Tongue (tissue), 3 donors: ENCODE measurements at places on chromosomes 4 and X. TPM values are rescaled to one million over a fixed set of nuclear protein-coding genes. Genes with fewer than 3 reads are reported as not detected.

Gene NKX1-1
- not detected for total RNA-seq

GRCh38 chrX:133391111-133391510 lies 24.2 kb downstream of the GPC4 start:
- no peak for DNase-seq

DNA sequence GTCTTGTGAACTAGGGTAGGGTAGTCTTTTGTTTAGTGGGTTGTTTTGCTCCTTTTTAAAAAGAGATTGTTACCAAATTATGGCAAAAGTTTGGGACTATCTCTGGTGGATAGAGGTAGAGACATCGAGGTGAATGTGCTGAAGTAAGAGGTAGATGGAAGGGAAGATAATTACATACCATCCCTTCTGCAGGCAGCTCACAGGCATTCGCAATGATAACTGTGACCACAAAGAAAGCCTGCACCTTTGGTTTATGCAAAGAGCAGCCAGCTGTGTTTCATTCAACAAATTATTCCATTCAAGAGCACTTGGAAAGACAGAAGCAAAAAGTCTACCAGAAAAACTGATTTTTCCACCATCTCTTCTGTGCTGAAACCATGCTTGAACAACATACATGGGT lies 155.6 kb downstream of the GATB start:
- no peak for DNase-seq

DNA sequence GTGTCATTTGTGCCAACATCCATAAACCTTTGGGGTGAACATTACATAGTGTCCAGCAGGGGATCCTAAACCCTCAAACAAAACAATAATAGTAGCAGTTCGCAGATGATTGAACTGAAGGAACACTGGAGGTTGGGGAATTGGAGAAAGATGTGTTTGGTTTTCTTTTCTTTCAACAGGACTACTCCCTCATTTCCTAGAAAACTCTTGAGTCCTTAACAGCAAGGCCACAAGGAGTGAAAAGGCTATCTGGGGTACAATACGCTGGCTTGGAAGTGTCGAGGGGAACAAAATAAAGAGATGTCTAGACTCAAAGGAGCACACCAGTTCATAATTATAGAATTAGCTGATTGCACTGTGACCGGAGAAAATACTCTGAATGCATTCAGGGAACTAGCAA lies 72.1 kb downstream of the IDS start:
- no peak for DNase-seq

- DNase-seq: peak; percentile 56
Observed at GRCh38 chr4:125283707-125284279, 31.0 kb upstream of the FAT4 start.

DNA sequence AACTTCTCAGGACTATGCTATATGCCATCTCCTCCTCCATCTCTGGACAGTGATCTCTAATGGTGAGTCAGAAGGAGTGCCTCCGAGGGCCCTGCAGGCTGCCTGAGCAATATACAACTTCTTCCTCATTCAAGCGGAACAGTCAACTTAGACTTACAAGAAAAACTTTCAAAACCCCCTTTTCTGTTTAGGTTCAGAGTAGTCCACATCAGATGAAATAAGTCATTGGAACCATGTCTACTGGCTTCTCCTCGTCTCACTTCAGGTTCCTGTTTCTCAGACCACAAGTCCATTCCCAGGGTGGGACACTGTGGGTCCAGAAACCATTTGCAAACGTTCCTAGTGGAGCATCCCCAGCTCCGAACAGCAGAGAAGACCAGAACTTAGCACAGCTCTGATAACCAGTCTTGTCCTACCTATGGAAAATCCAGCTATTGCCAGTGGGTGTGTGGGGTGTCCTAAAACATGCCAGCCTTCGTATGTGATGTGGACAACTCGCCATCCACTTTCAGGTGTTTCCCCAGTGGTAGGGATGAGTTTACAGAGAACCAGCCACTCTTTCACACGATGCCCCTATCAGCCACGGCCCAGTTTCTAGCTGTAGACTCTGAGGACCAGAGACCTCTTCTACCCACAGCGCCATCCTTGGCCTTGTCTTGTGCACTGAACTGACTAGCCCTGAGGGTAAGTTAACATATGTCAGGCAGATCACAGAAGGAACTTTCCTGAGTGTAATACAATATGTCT lies 32.7 kb upstream of the NKRF start:
- DNase-seq: no peak

DNA sequence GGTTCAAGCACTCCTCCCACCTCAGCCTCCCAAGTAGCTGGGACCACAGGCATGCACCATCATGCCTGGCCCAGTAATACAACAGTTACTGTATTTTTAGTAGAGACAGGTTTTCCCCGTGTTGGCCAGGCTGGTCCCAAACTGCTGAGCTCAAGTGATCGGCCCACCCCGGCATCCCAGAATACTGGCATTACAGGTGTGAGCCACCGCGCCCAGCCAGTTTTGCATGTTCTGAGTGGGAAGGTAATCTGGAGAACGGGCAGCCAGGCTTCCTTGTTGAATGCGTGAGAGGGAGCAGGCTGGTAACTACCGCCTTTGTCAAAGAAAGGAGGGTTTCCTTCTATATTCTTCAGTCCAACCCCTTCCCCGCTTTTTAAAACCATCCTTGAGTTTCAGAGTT lies 9.1 kb downstream of the NOCT start:
- DNase-seq: no peak

DNA sequence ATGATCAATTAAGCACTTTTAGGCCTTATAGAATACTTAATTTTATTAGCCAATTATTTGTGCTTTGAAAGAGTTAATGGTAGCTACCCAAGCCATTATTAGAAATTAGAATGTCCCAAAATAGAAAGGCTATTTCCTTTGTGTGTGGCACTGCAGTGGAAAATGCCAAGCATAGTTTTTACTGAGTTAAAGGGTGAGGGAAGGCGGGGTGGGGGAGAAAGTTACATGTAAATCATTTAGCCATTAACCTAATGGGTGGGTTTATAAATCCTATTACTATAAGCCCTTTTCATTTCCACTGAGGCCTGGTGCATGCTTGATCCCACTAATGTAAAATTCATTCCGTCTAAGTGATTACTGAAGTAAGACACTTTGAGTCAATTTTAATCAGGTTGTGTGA lies 105.8 kb downstream of the POLA1 start:
- no peak for DNase-seq

Gene AMBN
- not detected for total RNA-seq

DNA sequence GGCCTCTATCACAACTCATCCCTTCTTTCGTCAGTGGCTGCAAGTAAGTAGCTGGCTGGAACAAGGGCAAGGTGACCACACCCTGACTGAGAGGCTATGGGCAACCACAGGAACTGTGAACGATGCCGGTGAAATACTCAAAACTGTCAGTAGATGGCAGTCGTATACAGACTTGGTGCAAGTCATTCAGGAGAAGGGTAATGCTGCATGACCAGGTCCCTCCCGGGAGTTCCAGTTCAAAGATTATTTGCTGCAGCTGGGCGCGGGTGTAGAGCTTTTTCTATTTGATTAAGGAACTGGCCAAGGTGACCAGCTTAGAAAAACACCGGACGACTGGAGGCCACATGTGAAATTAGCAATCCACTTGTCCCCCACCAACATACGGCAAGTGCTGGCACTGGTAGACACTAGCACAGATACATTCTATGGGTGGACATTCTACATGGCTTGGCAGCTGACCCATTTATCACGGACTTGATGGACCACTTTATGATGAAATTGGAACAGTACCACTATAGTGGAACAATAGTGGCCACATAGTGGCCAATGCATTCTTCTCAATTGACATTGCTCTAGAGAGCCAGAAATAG lies 726.6 kb downstream of the TRAM1L1 start:
- peak; percentile 31 for DNase-seq

DNA sequence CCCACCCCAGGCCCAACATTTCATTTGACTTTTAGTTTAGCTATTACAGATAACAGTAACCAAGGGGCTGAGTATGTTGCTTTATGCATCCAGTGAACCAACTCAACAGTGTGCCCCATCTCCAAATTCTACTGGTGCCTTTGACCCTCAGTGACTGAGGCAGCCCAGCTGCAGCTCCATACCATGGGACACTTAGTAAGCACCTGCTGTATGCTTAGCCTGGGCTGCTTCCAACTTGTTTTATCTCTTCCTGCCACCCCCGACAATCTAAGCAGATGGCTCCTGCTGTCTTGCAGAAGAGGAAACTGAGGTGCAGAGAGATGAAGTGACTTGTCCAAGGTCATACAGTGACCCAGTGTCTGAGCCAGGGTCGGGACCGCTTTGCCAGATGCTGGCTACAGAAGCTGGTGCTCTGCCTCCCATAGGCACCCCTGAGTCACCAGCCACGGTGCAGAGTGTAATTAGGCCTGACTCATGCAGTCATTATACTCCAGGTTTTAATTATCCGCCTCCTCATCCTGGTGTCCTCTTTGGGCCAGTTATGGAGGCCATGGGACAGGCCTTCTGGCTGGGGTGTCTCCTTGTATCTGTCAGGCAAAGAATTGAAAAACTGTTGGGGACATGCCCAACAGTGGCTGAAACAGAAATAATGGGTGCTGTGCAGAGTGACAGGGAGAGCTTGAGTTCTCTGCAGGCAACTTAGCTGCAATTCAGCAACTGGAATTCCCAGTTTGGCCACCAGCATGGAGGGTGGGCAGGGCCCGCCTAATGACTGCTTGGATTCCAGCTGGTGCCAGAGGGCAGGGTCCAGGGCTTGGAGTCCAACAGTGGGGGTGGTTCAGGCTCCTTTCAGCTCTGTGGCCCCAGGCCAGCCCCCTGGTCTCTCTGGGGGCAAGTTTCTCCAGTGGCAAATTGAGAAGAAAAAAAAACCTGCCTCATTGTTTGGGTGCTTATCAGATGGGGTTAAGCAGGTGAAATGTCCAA lies 8.2 kb upstream of the GPR78 start:
- no peak for DNase-seq

- no peak for DNase-seq
Observed at GRCh38 chr4:94211861-94212260, 4.2 kb downstream of the SMARCAD1 start.

GRCh38 chrX:4805502-4805901 lies 1092.1 kb upstream of the PRKX start:
- DNase-seq: no peak

DNA sequence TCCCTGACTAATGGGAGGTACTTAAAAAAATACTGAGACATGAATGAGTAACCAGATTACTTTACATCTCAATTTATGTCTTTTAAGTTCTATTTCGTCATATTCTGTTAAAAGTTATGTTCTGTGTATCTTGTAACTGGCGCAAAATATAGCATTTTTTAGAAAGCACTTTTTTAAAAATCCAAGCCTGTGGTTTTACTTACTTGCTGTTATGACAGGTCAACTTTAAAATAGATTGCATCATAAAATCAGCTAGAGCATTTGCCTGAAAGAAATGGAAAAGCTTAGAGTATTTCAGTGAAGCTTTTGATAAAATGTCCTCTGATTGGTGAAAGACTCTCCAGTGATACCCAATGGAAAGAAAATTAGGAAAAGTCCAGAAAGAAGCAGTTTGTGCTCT lies 1892.3 kb upstream of the TENM3 start:
- DNase-seq: no peak

Gene CT55
- not detected for total RNA-seq

DNA sequence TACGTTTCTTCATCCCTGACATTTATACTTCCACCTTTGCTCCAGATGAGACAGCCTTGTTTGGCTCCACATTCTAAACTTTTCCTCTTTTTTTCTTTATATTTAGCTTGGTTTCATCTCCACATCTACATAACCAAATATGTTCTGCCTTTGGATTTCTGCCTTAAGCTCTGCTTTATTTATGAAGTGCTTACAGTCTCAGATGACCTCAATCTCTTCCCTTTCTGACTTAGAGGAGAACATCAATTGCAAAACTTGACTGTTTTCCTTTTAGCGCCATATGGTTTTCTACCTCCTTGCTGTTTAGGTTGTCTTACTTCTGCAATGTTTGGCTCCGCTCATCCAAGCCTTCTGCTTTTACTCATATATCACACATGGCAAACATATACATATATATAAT lies 7.5 kb downstream of the ASB5 start:
- DNase-seq: no peak

Gene TRIM2
- 56.7 TPM for total RNA-seq

GRCh38 chr4:104906276-104906675 lies 240.4 kb upstream of the TET2 start:
- peak; percentile 97 for DNase-seq

Gene GABRE
- 45.3 TPM for total RNA-seq

Gene RADX
- total RNA-seq: 4.0 TPM

DNA sequence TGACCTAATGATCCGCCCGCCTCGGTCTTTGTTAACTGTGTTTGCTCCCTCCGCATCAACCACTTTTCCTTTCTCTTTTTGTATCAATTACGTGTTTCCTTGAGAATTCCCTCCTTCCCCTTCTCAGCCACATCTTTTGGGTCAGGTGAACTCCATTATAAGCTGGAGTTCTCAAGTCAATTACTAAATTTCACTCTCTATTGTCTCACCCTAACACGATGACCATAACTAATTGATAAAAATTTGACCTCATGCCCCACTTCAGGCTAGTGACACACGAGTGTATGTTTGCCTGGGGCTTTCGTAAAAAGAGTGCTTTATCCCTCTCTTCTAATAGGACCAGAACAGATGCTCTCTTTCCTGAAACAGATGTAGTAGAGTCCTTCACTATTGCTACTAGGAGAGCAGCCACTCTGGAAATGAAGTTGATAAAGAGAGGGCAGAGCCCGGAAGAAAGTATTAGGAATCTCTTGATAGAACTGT lies 403.6 kb upstream of the ANXA10 start:
- no peak for DNase-seq

Gene GBA3
- not detected for total RNA-seq

GRCh38 chr4:14856062-14856933 lies 146.0 kb upstream of the CPEB2 start:
- DNase-seq: no peak

Gene DGKK
- total RNA-seq: 0.10 TPM

GRCh38 chr4:176002007-176002613 lies 63.5 kb upstream of the WDR17 start:
- DNase-seq: peak; percentile 21

DNA sequence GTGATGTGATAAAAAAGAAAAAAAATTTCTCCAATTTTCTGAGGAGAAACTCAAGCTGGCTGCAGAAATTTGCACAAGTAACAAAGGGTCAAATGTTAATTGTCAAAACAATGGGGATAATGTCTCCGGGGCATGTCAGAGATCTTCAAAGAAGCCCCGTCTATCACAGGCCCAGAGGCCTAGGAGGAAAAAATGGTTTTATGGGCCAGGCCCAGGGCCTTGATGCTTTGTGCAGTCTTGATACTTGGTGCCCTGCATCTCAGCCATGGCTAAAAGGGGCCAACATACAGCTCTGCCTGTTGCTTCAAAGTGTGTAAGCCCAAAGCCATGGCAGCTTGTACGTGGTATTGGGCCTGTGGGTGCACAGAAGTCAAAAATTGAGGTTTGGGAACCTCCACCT lies 961.0 kb downstream of the FAM133A start:
- no peak for DNase-seq

Gene TCEAL7
- total RNA-seq: 292 TPM

- no peak for DNase-seq
Observed at GRCh38 chrX:43605351-43605750, 50.7 kb upstream of the MAOA start.

Gene GAB3
- total RNA-seq: 9.0 TPM

DNA sequence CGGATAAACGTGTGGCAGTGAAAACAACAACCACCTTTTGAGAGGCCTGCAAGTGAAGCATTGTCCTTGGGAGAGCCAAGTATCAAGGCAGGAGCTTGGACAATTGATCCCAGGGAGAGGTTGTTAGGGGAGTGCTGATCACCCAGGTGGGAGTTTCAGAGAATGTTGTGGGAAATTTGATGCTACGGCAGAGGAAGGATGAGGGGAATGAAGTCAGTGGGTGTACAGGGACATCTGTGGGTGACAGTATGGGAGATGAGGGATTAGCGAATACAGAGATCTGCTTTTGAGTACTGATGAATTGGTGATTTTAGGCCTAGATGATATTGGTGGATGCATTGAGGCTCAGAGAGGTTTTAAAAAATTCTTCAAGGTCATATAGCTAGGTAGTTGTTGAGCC lies 4.3 kb downstream of the GNL3L start:
- DNase-seq: no peak
